ENCODE measurements at places on chromosomes 7 and 10.

DNA sequence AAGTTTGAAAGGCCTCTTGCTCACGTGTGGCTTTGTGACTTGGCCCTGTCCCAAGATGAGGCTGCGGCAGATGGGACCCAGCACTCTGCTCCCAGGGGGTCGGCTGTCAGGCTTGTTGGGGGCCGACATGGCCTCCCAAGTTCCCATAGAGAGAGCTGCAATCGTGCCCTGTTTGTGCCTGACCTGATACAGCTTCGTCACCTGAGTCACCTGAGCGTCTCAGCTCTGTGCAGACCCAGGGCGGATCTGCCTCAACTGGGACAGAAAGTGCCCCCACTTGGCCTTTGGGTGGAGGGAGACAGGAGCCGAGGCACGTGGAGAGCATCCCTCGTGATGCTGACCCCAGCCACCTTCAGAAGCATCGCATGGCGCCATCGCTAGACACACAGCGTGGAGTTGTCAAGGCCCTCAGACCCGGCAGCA lies 21.7 kb downstream of the PAPOLB start:
- no peak for DNase-seq

DNA sequence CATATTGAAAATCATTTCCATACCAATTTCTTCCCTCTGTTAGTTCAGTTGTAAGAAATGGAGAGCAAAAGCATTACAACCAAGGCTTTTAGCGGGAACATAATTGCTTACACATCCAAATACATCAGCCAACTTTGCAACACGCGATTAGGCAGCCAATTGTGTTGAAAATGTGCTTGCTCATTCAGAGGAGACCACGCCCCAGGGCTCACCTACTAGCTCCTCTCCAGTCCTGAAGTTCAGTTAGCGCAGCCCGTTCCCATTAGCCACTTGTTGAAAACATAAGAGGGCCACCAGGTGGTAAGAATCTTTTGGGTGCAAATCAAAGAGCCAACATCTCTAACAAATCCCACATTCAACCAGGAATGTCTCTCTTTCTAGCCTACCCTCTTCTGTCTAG lies 213.2 kb upstream of the MDFIC start:
- no peak for DNase-seq

GRCh38 chr7:6252341-6252746 lies 20.1 kb downstream of the CYTH3 start:
- DNase-seq = no peak

DNA sequence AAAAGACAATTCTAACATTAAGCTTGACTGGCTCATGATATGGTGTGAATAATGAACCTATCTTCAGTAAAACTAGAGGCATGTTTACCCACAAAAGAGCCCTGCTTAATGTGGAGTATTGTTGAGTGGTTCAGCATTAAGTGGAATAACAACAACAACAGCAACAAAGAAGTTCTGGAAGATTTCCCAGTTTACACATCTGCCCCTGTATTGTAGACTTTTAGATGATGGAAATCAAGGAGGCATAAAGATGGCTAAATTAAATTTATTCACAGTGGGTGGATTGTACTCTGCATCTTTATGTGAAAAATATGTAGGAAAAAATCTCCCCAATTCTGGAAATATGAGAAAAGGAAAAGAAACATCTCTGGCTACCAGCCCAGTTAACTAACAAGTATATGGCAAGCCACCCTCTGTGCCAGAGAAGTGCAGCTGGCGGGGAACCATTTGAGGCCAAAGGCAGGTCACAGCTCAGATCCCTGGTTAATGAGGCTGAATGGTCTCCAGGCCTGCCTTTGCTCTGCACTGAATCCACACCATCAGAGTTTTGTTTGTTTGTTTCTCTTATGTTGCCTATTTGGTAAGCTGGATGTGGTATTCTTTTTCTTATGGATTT lies 186.0 kb downstream of the SEMA3D start:
- no peak for DNase-seq

- DNase-seq = no peak
Observed at GRCh38 chr10:77666821-77667220, 29.2 kb upstream of the KCNMA1 start.

- no peak for DNase-seq
Observed at GRCh38 chr10:11563936-11564335, 47.5 kb downstream of the USP6NL start.

GRCh38 chr7:68173513-68173912 lies 1176.9 kb downstream of the TYW1 start:
- no peak for DNase-seq

DNA sequence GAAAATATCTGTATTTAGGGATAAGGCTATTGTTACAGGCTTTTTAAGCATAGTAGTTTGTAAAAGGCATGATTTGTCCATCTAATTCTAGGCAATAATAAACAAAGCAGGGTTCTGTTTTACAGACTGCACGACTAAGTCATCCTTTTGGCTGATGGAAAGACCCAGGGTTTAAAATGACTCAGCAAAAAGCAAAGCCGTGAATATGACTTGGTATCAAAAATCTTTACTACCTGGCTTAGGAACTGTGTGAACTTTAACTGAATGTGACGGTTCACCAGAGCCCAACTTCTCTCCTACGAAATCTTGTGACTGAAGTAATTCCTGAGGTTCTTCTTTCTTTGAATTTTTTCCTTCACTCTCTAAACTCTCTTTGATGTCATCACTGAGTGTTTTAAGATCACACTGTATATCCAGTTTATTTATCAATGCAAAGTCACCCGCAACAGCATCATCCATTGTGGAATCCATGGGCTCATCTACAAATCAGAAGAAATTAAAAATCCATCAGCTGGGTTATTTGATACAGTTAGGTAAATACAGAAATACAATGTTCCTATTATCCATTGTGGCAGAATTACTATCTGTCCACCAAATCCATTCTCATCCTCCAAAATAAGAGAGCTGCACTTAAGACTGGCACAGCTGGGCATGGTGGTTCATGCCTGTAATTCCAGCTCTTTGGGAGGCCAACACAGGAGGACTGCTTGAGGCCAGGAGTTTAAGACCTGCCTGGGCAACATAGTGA lies 17.0 kb downstream of the ATE1 start:
- no peak for DNase-seq

Measured in CD4-positive, alpha-beta T cell treated with Interleukin-15 for 1 hour (primary cell).